ENCODE measurements at places on chromosomes 12 and 14. TPM values are rescaled to one million over a fixed set of nuclear protein-coding genes. Genes with fewer than 3 reads are reported as not detected.

DNA sequence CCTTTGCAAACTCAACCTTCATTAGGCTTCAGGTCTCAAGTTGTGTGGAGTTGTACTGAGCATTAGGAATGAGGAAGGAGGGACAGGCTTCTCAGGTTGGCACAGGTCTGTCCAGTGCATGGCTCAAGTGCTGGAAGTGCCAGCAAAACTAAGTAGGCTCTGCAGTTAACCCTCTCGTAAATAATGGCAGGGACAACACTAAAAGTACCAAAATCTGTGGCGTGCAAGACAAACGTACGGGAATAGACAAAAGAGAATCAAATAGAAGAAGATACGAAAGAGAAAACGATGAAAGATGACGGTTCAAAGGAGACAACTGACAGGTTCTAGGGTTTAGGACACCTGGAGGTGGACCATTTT is 612 bp downstream of the TRAPPC6B start:
- no peak for DNase-seq
- peaks cover 17% of the 10 kb centered on the region for H3K36me3 ChIP-seq
- H3K4me3 ChIP-seq, result peak overlapping the region; percentile 85
- no peaks in the 10 kb centered on the region for H3K27me3 ChIP-seq
- H3K4me1 ChIP-seq, result peaks cover 45% of the 10 kb centered on the region

DNA sequence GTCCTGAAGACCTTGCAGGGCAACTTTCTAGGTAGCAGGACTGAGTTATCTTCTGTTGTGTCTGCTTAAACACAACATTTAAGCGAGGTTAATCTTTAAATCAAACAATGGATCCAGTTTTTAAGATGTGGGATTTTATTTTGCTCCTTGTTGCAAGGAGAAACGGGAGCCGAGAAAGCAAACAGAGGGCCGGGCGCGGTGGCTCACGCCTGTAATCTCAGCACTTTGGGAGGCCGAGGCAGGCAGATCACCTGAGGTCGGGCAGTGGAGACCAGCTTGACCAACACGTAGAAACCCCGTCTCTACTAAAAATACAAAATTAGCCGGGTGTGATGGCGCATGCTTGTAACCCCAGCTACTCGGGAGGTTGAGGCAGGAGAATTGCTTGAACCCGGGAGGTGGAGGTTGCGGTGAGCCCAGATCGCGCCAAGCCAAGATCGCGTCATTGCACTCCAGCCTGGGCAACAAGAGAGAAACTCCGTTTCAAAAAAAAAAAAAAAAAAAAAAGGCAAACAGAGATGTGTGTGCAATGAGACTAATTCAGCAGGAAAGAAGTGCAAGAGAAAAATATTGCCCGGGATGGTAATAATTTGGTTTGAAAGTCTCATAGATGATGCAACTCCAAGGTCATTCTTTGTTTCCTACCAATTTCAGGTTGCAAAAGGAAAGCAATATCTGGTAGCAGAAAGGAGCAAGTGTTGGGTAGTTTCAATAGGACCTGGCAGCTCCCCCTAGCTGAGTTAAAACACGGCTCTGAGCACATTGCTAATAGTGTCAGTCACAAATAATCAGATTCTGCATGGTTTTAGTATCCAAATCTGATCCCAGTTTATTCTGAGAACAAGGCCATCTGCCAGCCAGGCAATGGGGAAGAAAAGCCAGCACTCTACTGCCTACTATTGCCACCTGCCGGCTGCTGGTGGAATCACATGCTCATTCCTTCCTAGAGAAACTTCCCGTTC is 141.4 kb downstream of the PPM1H start:
- no peak overlapping the region for H3K4me3 ChIP-seq
- DNase-seq, result peak; percentile 83
- no peak overlapping the region for H3K27ac ChIP-seq
- no peaks in the 10 kb centered on the region for H3K4me1 ChIP-seq
- H3K36me3 ChIP-seq, result no peaks in the 10 kb centered on the region

The TRHDE gene
- not detected for total RNA-seq

The KRT72 gene
- 2.3 TPM for total RNA-seq

GRCh38 chr12:123150275-123150743 is 581 bp downstream of the PITPNM2 start:
- no peak overlapping the region for H3K27ac ChIP-seq
- peak overlapping the region; percentile 77 for H3K4me3 ChIP-seq
- DNase-seq, result peak; percentile 50
- H3K27me3 ChIP-seq, result no peaks in the 10 kb centered on the region
- H3K4me1 ChIP-seq, result peaks cover 31% of the 10 kb centered on the region

GRCh38 chr12:40953076-40953475 is 235.0 kb upstream of the PDZRN4 start:
- H3K27ac ChIP-seq, result no peak overlapping the region
- no peak overlapping the region for H3K4me3 ChIP-seq
- no peaks in the 10 kb centered on the region for H3K4me1 ChIP-seq
- H3K36me3 ChIP-seq, result no peaks in the 10 kb centered on the region

GRCh38 chr14:103070971-103071542 is 13.0 kb upstream of the LBHD2 start:
- no peaks in the 10 kb centered on the region for H3K4me1 ChIP-seq
- DNase-seq, result no peak
- H3K27ac ChIP-seq, result no peak overlapping the region
- no peak overlapping the region for H3K4me3 ChIP-seq

DNA sequence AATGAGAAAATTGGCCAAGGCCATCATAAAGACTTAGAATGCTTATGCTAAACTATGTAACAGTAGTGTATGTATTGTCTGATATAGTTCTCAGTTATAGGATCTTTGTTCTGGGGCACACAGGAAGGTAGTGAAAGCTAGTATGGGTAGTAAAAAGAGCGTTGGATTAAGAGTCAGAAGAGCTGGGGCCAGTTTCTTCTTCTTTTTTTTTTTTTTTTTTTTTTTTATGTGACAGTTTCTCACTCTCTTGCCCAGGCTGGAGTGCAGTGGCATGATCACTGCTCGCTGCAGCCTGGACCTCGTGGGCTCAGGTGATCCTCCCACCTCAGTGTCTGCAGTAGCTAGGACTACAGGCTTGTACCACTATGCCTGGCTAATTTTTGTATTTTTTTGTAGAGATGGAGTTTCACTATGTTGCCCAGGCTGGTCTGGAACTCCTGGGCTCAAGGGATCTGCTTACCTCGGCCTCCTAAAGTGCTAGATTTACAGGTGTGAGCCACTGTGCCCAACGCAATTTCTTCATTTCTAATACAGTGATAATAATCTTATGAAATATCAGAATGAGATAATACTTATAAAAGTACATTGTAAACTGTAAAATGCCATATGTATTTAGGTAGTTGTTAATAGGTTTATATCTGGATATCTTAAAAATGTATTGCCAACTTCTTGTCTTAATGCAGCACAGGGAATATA is 7.4 kb downstream of the MDM2 start:
- no peak overlapping the region for H3K4me3 ChIP-seq
- H3K27me3 ChIP-seq, result no peaks in the 10 kb centered on the region
- no peak overlapping the region for H3K27ac ChIP-seq
- no peak for DNase-seq

DNA sequence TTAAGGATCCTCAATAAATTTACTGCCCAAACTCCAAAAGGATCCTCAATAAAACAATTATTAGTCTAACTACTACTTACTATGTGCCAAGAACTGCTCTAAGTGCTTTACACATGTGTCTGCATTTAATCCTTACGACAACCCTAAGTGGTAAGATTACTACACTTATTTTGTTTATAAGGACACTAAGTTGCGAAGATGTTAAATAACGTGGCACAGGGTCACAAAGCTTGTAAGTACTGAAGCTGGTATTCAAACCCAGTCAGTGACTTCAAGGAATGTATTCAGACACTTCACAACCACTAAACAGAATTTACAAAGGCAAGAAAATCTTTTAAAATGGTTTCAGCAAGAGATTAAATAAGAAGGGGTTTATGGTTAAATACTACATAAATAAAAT is 13.0 kb downstream of the FERMT2 start:
- H3K27ac ChIP-seq, result no peak overlapping the region
- H3K4me3 ChIP-seq, result no peak overlapping the region
- H3K36me3 ChIP-seq, result no peaks in the 10 kb centered on the region
- no peaks in the 10 kb centered on the region for H3K4me1 ChIP-seq
- H3K27me3 ChIP-seq, result peaks cover 6% of the 10 kb centered on the region

DNA sequence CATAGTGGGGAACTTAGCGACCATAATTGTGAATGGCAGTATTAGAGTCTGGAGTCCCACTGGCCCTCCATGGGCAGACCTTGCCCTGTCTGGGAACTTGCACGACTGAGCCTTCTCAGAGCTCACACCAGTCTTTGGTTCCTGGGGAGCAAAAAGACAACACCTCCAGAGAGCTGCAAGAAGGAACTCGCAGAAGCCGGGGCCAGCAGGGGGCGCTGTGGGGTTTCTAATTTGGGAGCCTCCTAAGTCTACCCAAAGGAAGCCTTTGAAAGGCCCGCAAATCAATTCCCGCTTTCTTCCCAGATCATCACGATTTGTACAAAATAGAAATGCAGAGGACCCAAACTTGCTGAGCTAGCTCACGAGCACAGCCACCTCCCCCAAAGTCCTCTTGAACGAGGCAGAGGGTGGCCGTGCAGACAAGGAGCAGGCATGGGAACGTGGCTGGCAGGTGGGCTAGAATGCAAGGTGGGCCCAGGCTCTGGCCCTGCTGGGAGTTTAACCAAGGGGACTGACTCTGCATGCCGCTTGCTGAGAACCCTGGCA is 46.3 kb upstream of the FBXO21 start:
- H3K27me3 ChIP-seq, result peaks cover 15% of the 10 kb centered on the region
- H3K36me3 ChIP-seq, result no peaks in the 10 kb centered on the region
- H3K4me1 ChIP-seq, result no peaks in the 10 kb centered on the region
- H3K4me3 ChIP-seq, result no peak overlapping the region

The KLRK1 gene
- total RNA-seq, result 0.50 TPM

GRCh38 chr12:68304626-68305025 is 27.5 kb downstream of the MDM1 start:
- H3K4me3 ChIP-seq, result no peak overlapping the region
- peaks cover 8% of the 10 kb centered on the region for H3K4me1 ChIP-seq
- H3K36me3 ChIP-seq, result peaks cover 63% of the 10 kb centered on the region
- no peaks in the 10 kb centered on the region for H3K27me3 ChIP-seq

The OAS2 gene
- 191 TPM for total RNA-seq

The PTHLH gene
- not detected for total RNA-seq

- no peak overlapping the region for H3K27ac ChIP-seq
- no peak overlapping the region for H3K4me3 ChIP-seq
- no peaks in the 10 kb centered on the region for H3K36me3 ChIP-seq
- no peaks in the 10 kb centered on the region for H3K27me3 ChIP-seq
Measured at GRCh38 chr12:19074700-19075099, 54.8 kb upstream of the PLEKHA5 start.

- peaks cover 71% of the 10 kb centered on the region for H3K27me3 ChIP-seq
- DNase-seq, result no peak
- H3K4me1 ChIP-seq, result peaks cover 20% of the 10 kb centered on the region
- H3K27ac ChIP-seq, result no peak overlapping the region
Measured at GRCh38 chr12:54021432-54022013, 6.7 kb upstream of the HOXC6 start.

- no peaks in the 10 kb centered on the region for H3K36me3 ChIP-seq
- H3K4me3 ChIP-seq, result no peak overlapping the region
- DNase-seq, result no peak
- no peaks in the 10 kb centered on the region for H3K4me1 ChIP-seq
- no peaks in the 10 kb centered on the region for H3K27me3 ChIP-seq
- H3K27ac ChIP-seq, result no peak overlapping the region
Measured at GRCh38 chr12:131618303-131618658, 92.6 kb upstream of the SFSWAP start.

DNA sequence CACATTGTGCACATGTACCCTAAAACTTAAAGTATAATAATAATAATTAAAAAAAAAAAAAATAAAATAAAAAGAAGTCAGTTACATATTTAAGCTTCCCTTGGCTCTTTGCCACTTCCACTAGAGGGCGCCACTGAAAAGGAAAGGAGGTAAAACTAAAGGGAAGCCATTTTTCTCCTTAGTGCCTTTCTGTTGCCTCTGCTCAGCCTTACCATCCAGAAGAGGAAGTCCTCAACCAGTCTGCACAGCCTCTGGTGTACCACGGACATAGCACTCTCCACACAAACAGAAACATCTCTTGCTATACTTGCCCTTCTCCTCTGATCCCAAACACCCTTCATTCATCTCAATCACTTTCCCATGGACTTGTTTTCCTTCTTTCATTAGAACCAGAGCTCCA is 169.0 kb upstream of the EEA1 start:
- peak overlapping the region; percentile 38 for H3K27ac ChIP-seq
- peaks cover 10% of the 10 kb centered on the region for H3K4me1 ChIP-seq
- no peak overlapping the region for H3K4me3 ChIP-seq

The TMBIM6 gene
- total RNA-seq, result 466 TPM

DNA sequence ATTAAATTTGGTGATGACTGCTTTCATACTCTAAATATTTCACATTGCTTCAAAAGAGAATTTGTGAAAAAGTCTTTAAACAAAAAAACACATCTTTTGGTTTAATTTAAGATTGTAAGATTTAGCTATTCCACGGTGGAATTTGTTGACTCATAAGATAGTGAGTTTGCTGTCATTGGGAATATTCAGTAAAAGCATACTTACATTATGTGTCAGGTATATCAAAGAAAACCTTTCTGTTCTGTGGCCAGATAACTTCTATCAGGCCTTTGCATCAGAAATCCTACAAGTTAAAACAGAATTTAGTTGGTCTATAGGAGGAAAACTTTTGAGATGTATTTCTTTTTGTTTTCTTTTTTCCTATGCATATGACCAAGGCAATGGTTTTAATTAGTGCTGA is 148.8 kb upstream of the E2F7 start:
- no peaks in the 10 kb centered on the region for H3K36me3 ChIP-seq
- H3K4me3 ChIP-seq, result no peak overlapping the region
- no peak overlapping the region for H3K27ac ChIP-seq
- no peak for DNase-seq
- no peaks in the 10 kb centered on the region for H3K27me3 ChIP-seq

DNA sequence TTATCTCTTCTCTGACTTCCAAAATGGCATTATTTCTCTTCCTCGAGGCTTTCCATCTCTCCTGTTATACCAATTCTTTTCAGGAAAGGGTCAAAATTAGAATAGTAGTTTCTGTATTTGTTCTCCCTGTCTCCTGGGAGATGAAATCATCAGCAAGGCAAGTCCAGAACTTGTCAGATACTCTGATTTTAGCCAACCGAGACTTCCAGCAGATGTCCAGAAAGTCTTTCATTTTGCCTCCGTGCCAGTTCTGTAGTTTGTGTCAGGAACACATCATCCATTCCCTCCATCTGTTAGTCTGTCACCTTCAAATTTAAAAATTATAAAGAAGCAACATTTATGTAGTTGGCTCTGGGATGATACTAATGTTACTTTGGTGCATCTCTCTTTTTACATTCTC is 275.7 kb downstream of the CCDC59 start:
- no peak overlapping the region for H3K27ac ChIP-seq
- H3K4me3 ChIP-seq, result no peak overlapping the region
- H3K4me1 ChIP-seq, result no peaks in the 10 kb centered on the region
- DNase-seq, result no peak
- H3K36me3 ChIP-seq, result no peaks in the 10 kb centered on the region
- no peaks in the 10 kb centered on the region for H3K27me3 ChIP-seq

The LPCAT3 gene
- total RNA-seq, result 27.2 TPM

DNA sequence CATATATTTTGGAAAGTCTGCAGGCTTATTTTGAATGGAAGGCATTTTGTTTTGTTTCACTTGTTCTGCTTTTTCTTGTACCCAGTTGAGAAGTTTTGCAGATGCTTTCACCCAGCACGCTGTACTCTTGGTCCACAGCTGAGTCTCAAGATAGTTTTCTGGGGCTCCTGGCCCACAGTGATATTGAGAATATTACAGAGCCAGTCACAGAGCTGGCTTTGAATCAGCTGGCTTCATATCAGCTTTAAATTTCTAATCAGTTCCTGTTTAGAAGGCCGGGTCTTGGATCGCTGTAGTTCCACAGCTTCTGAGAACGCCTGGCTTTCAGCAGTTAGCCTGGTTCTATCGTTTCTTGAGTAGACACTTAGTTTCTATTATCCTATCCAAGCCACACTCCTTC is 32.5 kb upstream of the PARP11 start:
- peaks cover 8% of the 10 kb centered on the region for H3K36me3 ChIP-seq
- peak; percentile 27 for DNase-seq
- peak overlapping the region; percentile 76 for H3K27ac ChIP-seq
- H3K27me3 ChIP-seq, result no peaks in the 10 kb centered on the region
- peaks cover 49% of the 10 kb centered on the region for H3K4me1 ChIP-seq

The RNASE7 gene
- not detected for total RNA-seq

The CSAD gene
- total RNA-seq, result 31.5 TPM

The NGB gene
- total RNA-seq, result not detected

Data from activated naive CD4-positive, alpha-beta T cell treated with anti-CD3 and anti-CD28 coated beads for 36 hours (primary cell).